Stimulated activated CD4-positive, alpha-beta T cell treated with anti-CD3 and anti-CD28 coated beads, Interleukin-1b, Interleukin-23, amount 100 ng/mL, for 1 hour (primary cell): ENCODE measurements at places on chromosomes 1 and 21.
A peak's percentile ranks its signal among the peaks of the same experiment; 100 is the strongest.

DNA sequence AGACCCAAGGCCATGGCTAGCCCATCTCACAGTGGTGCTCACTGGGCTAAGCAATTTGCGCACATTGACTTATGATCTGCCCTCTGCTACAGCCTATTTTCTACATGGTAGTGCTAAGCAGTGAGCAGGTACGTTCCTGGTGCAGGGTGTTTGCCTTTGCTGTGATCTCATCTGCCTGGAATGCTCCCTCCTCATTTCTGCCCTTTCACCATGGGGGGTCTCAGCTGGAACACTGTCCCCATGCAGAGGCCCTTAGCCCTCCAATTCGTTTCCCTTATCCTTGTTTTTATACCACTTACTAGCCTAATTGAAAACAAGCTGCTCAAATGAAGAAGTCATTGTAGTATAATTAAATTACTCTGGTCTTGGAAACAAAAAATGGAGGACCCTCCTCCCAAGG lies 2.0 kb upstream of the B3GALT5 start:
- no peak for DNase-seq

- DNase-seq: no peak
These were observed 20.0 kb upstream of the RD3 start for GRCh38 chr1:211511947-211512346.

DNA sequence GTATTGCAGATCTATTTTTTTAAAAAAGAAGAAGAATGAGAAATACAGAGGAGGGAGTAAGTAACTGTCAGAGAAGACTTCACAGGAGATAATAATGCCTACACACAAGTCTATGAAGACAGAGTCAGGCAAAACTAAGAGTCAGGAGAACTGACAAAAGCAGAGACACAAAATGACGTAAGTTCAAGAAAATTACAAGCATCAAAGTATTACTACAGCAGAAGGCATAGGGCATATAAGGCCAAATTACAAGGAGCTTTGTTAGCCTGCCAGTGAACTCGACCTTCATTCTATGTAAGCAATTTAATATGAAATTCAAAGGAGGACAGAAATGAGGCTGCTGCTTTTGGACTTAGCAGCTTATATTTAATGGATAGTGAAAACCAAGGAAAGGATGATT lies 23.7 kb downstream of the FAF1 start:
- no peak for DNase-seq

DNA sequence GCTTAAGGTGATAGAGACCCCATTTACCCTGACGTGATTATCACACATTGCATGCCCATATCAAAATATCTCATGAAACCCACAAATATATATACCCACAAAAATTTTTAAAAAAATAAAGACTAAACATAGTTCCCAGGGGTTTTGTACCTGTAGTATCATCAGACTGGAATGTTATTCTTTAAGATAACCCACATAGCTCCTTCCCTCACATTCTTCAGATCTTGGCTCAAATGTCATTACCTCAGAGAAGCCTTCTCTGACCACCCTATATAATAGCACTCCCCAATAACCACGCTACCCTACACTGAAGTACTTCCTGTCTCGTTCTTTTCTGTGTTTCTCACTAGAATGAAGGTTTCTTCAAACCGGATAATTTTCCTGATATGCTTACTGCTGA lies 138.3 kb upstream of the SNX7 start:
- no peak for DNase-seq

GRCh38 chr1:243791586-243792267 lies 58.3 kb downstream of the AKT3 start:
- DNase-seq: no peak

DNA sequence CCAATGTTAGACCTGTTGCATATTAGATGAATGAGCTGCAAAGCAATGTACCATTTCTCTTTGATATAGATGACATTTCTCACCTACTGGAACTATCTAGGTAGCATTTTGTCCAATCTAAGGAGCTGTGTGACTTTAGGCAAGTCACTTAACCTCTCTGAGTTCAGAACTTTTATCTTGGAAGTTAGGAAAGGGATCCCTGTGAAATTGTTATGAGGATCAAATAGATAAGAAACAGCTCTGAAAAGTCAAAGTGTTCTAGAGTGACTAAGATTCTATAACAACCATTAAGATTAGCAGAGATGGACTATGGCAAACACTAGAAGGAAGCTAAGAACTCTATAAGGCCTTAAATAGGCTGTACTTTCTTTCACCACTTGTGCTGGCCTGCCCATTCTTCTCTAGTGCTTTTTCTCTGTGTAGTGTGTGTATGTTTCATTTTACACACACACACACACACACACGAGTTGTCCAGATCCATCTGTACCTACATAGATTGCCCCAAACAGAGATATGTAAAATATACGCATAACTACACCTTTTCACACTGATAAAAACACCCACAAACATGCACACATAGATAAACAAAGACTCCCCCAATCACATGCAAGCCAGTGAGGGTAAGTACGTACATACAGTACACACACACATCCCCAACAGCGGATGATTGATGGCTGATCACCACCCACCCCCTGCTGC lies 19.4 kb upstream of the LRRN2 start:
- no peak for DNase-seq

- no peak for DNase-seq
These were observed 228.4 kb downstream of the SEC16B start for GRCh38 chr1:177741476-177741875.

GRCh38 chr1:199307496-199308264 lies 668.8 kb downstream of the PTPRC start:
- DNase-seq: no peak

- no peak for DNase-seq
These were observed 499.0 kb downstream of the RWDD3 start for GRCh38 chr1:95733031-95733430.

DNA sequence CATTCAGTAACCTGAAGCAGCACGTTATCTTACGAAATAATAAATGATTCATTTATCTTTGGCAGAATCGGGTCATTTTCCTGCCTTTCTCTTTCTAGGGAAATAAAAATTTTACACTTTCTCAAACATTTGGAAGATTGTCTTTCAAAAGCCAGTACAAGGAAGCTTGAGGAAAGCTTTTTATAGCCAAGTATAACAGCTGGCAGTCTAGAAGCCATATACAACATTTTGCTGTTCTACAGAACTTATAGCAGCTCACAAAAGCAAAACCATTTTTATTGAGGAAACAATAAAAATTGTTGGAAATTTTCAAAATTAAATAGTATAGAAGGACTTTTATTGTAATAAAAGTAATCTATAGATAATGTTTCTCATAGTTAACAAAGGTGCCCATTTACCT lies 448.6 kb downstream of the SMYD3 start:
- no peak for DNase-seq

GRCh38 chr1:162904579-162904978 lies 43.6 kb upstream of the CCDC190 start:
- DNase-seq: no peak

DNA sequence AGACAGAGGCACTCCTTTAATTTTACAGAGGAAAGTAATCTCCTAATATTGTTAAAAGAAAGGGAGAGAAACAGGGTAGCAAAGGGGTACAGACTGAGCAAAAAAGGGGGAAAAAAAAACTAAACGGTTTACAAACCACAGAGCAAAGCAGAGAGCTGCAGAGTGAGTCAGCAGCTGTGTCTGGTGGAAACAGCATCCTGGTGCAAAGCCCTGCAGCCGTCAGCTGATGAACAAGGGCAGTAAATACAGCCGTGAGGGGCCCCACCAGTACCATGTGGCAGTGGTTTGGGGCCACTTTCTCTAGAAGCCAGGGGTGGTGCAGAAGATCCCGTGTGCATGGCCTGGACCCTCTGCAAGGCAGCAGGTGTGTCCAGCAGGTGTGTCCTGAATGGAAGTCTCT lies 111.3 kb downstream of the ERG start:
- DNase-seq: no peak

- DNase-seq: no peak
These were observed 1.0 kb downstream of the ROR1 start for GRCh38 chr1:63774617-63775417.

GRCh38 chr1:15649937-15650336 lies 32.7 kb downstream of the DDI2 start:
- no peak for DNase-seq

GRCh38 chr1:113125517-113125916 lies 52.5 kb downstream of the LRIG2 start:
- no peak for DNase-seq

GRCh38 chr21:45032977-45033710 lies 41.2 kb upstream of the ADARB1 start:
- DNase-seq: no peak

- DNase-seq: no peak
These were observed 1.2 kb upstream of the SMIM1 start for GRCh38 chr1:3771108-3772026.

GRCh38 chr1:154999571-155000410 lies 2.8 kb upstream of the ZBTB7B start:
- DNase-seq: peak; percentile 56

- DNase-seq: no peak
These were observed 93.4 kb upstream of the SOD1 start for GRCh38 chr21:31566064-31566463.

DNA sequence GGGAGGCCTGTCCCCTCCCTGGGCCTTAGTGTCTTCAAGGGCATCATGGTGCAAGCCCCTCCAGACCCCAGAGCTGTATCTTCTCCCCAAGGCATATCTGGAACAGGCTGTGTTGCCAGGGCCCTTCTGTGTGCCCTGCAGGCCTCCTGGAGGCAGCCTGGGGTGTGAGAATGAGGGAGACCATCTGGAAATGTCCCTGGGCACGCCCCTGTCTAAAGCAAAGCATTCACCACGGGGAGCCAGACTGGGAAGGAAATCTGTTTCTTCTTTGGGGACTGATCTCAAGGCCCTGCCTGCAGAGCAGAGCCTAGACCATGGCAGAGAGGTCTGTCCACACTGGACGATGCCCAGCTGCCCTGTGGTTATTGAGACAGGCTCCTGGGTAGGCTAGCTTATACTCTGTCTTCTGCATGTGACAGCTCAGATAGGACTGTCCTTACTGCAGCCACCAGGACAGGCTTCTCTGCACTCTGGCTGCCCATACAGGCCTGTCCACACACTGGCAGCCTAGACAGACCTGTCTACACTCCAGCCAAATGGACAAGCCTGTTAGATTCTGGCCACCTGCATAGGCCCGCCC lies 24.6 kb downstream of the PODN start:
- no peak for DNase-seq

- DNase-seq: no peak
These were observed 34.3 kb downstream of the SMG7 start for GRCh38 chr1:183506561-183506960.

- no peak for DNase-seq
These were observed 34.1 kb downstream of the NIBAN1 start for GRCh38 chr1:184940226-184940625.

DNA sequence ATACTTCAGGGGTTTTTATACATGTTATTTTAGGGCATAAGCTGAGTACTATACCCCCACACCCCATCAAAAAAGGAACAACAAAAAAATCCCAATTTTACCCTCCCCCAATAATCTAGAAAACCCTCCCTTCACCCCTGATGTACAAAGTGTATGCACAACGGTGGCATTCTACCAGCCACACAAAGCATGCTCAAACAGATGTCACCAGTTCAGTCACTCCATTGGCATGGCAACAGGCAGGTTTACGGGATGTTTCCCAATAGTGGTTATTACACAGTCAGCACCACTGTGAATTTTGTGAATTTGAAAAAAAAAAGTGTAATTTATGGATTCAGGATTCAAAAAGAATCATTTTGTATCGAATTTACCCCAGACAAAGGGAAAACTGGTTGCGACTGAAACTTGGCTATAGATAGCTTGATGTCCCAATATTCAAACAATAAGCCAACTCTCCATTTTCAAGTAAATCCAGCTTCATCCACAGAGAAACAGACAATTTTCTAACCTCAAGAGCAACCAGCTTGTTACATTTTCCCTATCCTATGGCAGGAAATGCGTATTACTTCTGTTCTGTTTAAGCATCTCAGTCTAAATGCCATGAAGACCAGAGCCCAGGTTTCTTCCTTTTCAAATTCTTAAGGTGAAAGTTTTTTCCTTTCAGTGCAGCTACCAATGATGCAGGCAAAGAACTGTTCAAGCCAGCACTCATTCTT lies 34.0 kb upstream of the SLC45A3 start:
- no peak for DNase-seq

DNA sequence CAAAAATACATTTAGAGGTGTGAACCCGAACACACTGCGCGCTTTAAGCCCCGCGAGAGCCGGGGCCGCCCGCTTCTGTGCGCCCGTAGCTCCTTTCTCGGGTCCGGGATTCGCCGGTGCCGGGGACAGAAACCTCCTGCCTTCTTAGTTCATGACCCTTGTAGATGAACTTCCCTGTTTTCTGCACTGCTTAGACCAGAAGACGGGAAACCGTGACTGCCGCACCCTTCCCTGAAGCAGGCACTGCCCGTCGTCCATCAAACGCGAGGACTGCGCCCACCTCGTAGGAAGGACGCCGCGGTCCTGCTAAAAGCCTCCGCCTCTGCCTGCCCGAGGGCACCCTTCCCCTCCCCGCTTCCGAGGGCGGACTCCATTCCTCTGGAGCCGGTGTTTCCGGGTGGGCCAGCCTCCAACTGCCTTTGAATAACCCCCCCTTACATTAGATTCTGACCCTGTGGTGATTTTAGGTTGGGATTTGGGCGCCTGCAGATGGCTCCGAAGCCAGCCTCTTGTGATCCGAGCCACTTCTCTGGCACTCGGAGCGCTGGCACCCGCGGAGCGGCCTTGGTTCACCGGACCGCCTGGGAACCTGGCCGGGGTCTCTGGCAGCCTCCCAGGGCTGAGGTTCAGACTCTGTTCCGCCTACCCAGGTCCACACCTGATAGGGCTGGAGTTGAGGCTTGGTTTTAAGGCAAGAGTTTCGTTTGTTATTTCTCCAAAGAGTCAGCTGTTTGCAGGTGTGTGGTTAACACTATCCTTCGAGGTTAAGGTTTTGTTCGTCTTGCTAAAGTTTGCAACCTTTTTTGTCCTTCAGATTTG lies 1.2 kb upstream of the PTTG1IP start:
- no peak for DNase-seq
